ENCODE measurements at places on chromosomes 2 and 18. TPM values are rescaled to one million over a fixed set of nuclear protein-coding genes. Genes with fewer than 3 reads are reported as not detected.

- DNase-seq, result no peak
Measured at GRCh38 chr2:40431600-40431955, 20.3 kb downstream of the SLC8A1 start.

DNA sequence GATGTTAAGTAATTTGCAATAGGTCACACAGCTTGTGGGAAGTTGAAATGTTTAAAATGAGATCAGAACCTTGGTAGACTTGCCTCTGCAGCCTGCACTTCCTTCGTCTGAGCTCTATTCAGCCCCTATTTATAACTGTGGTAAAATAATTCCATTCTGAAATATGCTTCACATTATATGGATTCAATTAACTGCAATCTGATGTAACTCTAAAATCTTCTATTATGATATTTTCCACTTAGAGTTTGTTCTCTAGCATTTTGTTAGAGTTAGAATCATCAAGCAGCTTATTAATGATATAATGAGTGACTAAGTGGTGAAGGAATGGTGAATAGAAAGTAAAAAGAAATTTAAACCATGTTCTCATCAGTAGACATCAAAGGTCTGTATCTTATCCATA lies 139.6 kb upstream of the ARHGAP28 start:
- DNase-seq, result no peak

DNA sequence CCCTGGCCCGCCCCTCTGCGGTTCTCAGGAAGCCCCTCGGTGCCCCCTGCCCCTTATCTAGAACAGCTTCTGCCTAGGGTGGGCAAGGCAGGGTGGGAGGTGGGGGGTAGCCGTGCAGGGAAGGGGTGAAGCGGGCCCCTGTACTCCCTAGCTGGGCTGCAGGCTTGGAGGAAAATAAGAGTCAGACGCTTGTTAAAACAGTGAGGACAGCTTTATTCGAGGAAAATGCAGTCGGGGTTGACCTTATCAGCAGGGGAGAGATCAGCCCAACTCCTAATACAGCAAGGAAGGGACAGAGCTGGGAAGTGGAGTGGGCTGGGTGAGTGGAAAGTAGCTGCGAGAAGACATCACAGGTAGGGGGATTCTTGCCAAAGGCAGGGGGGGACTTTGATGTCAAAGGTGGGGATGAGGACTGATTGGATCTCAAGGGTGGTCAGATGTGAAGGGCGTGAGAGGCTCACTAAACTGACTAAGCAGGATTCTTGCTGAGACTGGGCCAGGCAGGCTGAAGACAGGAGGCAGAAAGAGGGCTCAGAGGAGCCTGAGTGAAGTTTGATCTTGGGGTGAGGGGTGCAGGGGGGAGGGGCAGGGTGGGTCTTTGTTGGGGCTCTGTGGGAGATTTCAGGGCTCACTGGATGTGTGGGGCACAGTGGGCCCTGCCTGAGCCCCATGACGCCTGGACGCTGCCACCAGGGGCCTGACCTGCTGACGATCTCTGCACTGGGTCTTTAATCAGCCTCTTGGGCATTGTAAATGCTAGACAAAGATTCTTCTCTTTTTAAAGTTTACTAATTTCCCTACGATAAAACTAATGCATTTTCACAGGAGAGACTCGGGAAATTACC lies 29.9 kb downstream of the HPCAL1 start:
- DNase-seq, result no peak

GRCh38 chr2:47636596-47637264 lies 146.2 kb upstream of the MSH6 start:
- DNase-seq, result no peak

DNA sequence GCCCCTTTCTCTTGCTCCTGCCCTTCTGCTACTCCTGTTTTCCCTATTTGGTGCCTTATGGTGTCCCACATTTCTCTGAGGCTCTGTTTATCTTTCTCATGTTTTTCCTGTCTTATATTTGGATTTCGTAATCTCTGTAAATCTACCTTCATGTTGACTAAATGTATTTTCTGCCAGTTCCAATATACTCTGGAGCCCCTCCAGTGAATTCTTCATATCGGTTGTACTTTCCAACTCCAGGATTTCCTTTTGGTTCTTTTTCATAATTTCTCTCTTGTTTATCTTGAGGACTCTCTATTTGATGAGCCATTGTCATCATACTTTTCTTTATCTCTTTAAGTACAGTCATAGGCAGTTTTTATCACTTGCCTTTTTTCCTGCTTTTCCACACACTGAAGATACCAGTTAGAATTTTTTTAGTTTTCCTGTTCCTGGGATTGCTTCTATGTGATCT lies 19.1 kb downstream of the SCLY start:
- no peak for DNase-seq

DNA sequence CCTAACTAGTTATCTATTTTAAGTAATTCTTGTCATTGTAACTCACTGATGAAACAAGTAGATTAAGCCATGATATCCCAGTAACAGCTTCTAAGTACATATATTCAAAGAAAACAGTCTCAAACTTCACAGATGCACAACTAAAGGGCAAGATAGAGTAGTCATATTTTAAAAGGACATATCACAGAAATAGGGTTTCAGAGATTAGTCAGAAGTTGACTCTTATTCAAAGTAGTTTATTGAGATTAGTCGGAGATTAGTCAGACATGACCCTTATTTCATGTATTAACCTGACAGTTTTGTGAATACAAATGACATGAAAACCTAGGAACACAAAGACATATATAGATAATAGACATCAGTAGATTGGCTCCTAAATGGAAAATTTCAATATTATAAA lies 15.9 kb upstream of the CHAC2 start:
- DNase-seq, result no peak

DNA sequence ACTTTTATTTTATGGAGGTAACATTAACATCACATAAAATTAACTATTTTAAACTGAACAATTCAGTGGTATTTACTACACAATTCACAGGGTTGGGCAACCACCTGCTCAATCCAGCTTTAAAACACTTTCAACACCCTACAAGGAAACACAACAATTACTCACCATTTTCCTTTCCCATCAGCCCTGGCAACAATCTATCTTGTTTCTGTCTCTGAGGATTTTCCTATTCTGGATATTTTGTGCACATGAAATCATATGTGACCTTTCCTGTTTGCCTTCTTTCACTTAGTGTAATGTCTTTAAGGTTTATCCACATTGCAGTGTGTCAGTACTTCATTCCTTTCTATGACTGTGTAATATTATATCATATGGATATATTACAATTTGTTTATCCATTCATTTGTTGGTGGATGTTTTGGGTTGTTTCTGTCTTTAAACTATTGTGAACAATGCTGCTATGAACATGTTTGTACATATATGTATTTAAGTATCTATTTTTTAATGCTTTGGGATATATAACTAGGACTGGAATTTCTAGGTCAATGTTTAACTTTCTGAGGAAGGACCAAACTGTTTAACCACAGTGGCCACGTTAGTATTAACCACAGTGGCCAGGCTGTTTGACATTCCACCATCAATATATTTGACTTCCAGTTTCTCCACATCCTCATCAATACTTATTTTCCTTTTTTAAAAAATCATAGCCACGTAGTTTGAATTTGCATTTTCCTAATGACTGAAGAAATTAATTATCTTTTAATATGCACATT lies 72.4 kb upstream of the KIF5C start:
- no peak for DNase-seq

Gene CXCR4
- total RNA-seq, result 40.8 TPM

DNA sequence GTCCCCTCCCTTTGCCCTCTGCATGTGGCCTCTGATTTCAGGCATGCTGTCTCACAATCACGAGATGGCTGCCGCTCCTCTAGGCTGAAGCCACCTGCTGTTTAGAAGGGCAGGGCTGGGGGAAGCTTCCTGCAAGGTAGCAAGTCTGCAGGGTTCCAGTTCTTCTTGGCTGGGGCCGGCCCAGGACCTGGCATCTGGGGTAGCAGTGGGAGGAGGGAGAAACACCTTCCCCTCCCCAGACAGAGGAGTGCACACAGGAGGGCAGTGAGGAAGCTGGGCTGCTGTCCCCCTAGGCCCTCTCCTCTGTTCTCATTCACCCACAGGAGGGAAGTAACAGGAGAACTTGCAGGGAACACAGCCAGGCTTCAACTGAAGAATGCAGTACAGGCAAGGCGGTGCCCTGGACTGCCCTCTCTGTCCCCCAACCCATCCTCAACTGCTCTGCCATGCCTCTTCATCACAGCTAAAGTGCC lies 345.9 kb upstream of the HS6ST1 start:
- no peak for DNase-seq

DNA sequence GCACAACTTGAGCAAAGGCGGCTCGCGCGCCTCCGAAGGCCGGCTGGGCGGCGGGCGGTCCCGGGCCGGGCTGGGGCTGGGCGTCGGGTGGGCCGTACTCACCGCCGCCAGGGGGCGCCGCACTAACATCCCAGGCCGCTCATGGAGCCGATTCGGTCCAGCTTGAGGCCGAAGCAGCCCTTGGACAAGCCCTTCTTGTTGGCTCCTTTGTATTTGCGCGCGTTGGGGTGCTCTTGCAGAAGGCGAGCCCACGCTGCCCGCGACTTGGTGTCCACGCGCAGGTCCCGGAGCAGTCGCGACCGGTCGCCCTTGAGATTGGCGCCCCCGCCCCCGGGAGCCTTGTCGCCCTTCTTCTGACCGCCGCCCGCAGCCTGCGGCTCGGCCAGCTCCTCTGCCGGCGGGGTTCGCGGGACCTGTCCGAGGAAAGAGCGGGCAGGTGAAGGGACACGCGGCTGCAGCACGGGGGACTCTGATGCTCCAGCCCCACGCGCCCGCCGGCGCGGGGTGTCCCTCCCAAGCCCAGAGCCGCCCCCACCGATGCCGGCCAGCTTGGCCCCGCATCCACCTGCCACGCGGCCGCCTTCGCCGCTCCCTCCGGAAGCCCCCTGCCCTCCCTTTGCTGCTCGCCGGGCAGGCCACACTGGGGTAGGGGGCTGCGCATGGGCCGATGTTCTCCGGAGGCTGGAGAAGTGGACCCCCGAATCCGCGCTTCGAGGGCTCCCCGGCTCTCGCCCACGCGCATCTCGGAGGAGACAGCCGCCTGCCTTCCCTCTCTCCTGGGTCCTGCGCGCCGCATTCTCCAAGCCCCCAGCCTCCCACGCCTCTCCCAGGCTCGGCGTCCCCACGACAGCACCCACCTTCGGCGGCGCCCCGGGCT lies 655 bp downstream of the NPPC start:
- DNase-seq, result peak; percentile 71

Gene UNC80
- total RNA-seq, result 124 TPM

Gene GPD2
- total RNA-seq, result 46.6 TPM

GRCh38 chr18:58991167-58991798 lies 126.6 kb downstream of the ZNF532 start:
- DNase-seq, result no peak

Gene MAPK4
- total RNA-seq, result 69.2 TPM

- no peak for DNase-seq
Measured at GRCh38 chr2:208489687-208490086, 83.1 kb downstream of the PTH2R start.

Gene STK17B
- 7.4 TPM for total RNA-seq

GRCh38 chr2:203855274-203855673 lies 12.3 kb upstream of the CTLA4 start:
- DNase-seq, result no peak

DNA sequence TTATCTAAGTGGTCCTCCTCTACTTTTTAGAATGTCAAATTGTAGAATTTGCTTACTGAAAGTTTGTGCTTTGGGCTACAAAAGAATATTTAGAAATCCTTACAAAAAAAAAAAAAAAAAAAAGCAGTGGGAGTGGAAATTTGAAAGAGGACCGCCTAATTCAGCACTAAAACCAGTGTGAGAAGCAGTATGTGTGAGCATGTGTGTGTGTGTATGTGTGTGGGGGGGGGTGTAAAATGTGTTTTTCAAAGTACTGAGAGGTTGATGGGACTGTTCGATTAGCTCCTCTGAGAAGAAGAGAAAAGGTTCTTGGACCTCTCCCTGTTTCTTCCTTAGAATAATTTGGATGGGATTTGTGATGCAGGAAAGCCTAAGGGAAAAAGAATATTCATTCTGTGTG lies at the start of gene VIT:
VIT (plus strand) TSS at position 175 of the 400 bp plus-strand sequence. CDS start 19,664 bp downstream, outside the sequence.
- no peak for DNase-seq

DNA sequence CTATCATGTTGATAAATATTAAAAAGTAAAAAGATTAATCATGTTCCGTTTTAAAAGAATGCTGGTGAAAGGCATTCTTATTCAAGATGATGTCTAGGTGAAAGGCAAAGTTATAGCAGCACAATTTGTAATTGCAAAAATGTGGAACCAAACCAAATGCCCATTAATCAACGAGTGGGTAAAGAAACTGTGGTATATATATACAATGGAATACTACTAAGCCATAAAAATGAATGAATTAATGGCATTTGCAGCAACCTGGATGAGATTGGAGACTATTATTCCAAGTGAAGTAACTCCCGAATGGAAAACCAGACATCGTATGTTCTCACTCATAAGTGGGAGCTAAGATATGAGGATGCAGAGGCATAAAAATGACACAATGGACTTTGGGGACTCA lies 286.4 kb downstream of the ARHGAP15 start:
- no peak for DNase-seq

DNA sequence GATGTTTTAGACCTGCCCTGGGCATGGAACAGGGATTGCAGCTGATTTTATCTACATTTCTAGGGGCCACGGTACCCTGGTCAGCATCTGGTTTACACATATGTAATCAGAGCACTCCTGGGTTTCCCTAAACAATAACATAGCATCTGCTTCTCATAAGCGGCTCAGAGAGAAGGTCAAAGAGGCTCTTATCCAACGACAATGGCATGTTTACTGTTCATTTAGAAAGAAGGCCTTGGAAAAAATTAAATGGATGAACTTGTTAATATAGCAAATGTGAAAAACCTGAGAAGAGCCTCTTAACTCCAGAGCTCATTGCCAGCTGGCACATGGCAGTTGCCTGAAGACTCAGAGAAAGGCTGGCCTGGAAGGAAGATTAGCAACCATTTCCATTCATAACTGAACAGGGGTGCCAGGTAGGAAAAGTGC lies 202.8 kb upstream of the THUMPD2 start:
- no peak for DNase-seq

- DNase-seq, result no peak
Measured at GRCh38 chr18:55509631-55510324, 78.2 kb downstream of the TCF4 start.

DNA sequence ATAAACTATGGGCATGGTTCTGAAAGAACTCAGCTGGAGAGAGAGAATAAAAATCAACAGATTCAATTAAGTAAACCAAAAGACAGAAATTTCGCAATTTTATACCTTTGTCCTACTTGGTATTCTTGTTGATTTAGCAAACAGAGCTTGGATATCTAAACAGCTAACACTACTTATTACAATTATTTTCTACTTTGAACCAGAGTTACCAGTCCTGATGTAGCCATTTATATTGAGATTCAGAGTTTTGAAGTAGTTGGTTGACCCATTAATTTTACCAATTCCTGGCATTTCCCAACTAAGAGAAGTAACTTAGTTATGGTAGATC lies 48.9 kb downstream of the ASXL2 start:
- no peak for DNase-seq

Gene MREG
- total RNA-seq, result 16.9 TPM

- DNase-seq, result no peak
Measured at GRCh38 chr18:57051021-57051656, 95.7 kb upstream of the BOD1L2 start.

DNA sequence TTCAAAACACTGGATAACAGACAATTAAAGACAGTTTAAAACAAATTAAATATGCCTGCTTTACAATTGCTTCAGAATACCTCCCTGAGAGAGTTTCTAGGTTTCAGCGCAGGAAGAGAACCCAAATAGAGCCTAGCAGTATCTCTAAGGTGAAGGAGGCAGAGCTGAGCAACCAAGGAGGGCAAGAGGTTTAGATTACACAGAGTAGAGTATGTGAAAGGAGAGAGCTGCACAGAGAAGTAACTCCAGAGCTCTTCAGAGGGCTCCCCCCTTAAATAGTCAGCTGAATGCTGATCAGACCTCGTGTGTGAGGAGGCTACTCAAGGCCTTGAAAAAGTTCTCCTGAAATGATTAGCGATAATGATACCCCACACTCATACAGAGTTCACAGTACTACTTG lies 386.5 kb upstream of the TCF4 start:
- DNase-seq, result no peak

- DNase-seq, result no peak
Measured at GRCh38 chr18:63895190-63895589, 7.7 kb downstream of the SERPINB2 start.

Data from dorsolateral prefrontal cortex (tissue), 122 donors.